ENCODE measurements at places on chromosomes 4 and X.

- DNase-seq: no peak
Observed at GRCh38 chr4:26157541-26157940, 163.3 kb upstream of the RBPJ start.

- peak; percentile 81 for DNase-seq
Observed at GRCh38 chrX:103687073-103687695, 685 bp upstream of the MORF4L2 start.

- no peak for DNase-seq
Observed at GRCh38 chr4:12723849-12724447, 760.2 kb downstream of the RAB28 start.

- no peak for DNase-seq
Observed at GRCh38 chr4:52837716-52838558, 24.2 kb upstream of the RASL11B start.

DNA sequence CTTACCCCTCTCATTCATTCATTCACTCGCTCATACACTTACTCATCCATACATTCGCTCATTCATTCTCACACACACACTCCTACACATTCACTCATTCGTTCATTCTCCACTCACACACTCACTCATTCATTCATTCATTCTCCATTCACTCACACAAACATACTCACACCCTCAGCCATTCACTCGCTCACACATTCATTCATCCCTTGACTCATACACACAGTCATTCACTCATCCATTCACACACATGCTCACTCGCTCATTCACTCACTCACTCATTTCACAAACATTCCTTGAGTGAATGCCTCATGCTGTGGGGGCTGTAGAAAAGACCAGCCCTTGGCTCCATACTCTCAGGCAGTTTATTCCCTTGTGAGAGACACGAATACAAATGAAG is 151.1 kb upstream of the MAMLD1 start:
- no peak for DNase-seq

DNA sequence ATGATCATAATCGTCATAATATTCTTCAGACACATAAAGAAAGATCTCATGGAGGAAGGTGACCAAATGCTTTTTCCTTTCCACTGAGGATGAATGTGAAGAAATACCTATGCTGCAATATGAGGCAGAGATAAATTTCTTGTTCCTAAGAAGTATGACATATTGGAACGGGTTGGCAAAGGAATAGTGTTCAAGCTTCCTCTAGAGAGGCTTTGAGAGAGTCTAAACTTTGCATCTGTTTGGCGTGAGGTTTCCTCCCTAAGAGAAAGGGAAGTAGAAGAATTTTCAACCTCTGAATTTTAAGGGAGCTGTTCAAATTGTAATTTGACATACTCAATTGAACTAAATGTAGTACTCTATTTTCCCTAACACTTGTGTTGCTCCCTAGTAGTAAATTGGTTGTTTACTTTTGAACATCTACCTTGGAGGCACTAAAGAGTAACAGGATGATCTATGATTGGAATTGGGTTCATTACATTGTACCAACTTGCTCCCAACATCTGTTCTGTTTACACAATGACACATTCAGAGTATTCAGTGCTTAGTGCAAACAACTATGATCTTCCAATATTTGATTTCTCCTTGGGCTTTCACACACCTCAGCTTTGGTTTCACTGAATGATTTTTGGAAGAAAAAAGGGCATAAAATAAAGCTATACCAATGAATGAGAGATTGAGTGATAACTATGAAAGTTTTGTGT is 122.0 kb downstream of the CORIN start:
- DNase-seq: no peak

DNA sequence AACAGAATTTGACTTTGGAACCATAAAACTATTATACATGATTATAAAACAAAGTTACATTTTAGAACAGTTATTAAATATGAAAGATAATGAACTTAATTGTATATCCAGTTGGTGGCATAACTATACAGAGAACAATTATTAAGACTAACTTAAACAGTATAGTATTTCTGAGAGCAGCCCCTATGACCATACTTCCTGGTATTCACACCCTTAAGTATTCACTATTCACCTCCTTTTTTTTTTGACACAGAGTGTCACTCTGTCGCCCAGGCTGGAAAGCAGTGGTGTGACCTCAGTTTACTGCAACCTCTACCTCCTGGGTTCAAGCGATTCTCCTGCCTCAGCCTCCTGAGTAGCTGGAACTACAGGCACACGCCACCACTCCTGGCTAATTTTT is 74.5 kb downstream of the FRYL start:
- DNase-seq: no peak

GRCh38 chr4:125317525-125317877 is 2.7 kb downstream of the FAT4 start:
- DNase-seq: no peak

DNA sequence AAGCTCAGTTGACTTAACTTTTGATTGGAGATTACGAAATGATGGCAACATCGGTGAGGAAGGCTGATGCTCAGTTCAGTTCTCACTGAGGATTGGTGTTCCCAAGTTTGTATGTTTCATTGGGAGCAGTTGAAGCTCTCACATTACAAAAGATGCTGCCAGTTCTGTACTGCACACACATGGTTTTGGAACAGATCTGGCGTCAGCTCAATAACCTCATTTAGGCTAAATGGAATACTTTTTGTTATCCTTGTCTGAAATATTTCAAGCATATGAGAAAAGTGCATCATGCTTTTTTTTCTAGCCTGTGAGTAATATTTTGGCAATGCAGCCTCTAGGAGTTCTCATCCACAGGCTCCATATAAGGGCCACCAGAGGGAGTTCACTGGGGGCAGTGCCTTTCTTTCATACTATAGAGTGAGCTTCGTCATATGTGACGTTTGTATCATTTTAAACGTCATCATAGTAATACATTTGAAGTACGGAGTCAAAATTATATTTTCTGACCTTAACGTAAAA is 4.1 kb downstream of the ENPEP start:
- DNase-seq: no peak

DNA sequence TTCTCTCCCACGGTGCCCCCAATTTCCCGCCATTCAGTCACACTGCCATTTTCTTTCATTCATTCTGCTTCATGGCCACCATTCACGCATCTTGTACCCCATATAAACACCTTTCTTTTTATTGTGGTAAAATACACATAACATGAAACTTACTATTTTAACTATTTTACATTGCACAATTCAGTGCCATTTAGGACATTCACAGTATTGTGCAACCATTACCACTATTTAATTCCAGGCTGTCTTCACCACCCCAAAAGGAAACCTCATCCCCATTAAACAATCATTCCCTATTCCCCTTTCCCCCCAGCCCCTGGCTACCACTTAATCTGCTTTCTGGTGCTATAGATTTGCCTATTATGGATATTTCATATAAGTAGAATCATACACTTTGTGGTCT is 15.9 kb downstream of the SPACA5 start:
- DNase-seq: no peak

GRCh38 chr4:42225286-42225685 is 72.8 kb upstream of the BEND4 start:
- DNase-seq: no peak

DNA sequence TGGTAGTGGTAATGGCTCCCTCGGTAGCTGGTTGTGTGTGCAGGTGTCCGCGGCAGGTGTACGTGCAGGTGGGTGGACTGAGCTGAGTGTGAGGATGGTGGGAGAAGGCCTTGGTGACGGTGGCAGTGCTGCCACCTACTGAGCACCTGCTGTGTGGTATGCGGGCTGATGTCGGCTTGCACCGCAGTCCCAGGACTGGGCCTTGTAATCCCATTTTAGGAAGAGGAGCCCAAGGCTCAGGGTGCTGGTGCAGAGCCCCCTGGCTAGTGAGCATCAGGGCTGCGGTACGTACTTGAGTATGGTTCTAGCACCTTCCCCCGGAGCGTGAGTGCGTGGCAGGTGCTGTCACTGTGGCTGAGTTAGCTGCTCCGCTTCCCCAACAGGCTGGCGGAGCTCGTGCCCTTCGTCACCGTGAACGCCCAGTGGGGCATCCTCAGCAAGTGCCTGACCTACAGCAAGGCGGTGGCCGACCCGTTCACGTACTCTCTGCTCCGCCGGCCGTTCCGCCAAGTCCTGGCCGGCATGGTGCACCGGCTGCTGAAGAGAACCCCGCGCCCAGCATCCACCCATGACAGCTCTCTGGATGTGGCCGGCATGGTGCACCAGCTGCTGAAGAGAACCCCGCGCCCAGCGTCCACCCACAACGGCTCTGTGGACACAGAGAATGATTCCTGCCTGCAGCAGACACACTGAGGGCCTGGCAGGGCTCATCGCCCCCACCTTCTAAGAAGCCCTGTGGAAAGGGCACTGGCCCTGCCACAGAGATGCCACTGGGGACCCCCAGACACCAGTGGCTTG is 5.7 kb upstream of the CPZ start:
- no peak for DNase-seq

GRCh38 chr4:995311-996026 is 2.3 kb upstream of the SLC26A1 start:
- no peak for DNase-seq

- DNase-seq: no peak
Observed at GRCh38 chr4:102723511-102723910, 37.3 kb downstream of the MANBA start.

DNA sequence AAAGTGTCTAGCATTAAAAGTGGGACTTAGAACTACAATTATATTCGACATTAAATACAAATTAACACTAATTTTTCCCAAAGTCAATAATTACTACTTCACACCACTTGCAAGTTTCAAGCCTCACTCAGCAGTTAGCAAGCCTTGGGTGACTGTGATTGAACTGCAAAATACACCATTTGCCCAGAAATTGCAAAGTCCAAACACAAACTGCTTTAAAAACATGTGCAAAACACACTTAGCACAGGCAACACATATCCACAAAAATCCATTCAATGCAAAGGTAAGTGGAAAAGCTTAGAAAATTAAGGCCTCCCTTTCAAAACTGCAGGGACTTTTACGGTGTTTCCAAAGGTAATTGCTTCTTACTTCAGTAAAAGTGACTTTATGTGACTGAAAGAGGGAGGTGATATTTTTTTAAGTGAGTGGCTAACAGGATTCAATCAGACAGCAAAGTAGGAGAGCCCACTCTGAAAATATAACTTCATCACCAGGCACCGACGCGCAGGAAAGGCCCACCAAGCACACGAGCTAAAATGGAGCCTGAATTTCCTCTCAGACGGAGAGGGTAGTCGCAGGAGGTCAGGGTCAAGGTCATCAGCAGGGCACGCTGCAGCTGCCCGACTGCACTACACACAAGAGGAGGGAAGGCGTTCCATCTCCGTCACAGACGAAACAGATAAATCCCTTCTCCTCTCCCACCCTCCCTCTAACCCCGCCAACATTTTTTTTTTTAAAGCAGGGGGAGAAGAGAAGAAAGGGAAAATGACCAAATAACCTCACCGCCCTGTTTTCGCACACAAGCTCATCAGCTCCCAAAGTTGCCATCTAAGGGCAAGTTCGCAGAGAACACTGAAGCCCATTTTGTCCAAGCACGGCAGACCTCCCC is 3.1 kb downstream of the ZNF827 start:
- no peak for DNase-seq

DNA sequence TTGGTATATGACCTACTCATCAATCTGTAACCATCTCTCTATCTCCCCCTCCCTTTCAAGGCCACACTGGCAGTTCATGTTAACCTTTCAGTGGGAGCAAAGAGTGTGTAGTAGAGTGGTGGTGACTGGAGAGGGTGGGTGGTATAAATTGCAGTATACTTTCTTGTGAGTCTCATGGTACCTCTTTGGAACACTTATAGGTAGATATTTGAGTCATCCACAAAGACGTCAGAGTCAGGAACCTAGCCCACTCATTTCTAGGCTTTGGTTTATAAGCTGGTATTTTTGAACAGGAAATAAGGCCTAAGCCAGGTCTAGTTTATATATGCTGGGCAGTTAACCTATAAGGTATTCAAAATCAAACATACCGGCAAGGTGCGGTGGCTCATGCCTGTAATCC is 36.3 kb downstream of the RLIM start:
- DNase-seq: no peak

- no peak for DNase-seq
Observed at GRCh38 chr4:107876099-107876498, 51.4 kb downstream of the SGMS2 start.

DNA sequence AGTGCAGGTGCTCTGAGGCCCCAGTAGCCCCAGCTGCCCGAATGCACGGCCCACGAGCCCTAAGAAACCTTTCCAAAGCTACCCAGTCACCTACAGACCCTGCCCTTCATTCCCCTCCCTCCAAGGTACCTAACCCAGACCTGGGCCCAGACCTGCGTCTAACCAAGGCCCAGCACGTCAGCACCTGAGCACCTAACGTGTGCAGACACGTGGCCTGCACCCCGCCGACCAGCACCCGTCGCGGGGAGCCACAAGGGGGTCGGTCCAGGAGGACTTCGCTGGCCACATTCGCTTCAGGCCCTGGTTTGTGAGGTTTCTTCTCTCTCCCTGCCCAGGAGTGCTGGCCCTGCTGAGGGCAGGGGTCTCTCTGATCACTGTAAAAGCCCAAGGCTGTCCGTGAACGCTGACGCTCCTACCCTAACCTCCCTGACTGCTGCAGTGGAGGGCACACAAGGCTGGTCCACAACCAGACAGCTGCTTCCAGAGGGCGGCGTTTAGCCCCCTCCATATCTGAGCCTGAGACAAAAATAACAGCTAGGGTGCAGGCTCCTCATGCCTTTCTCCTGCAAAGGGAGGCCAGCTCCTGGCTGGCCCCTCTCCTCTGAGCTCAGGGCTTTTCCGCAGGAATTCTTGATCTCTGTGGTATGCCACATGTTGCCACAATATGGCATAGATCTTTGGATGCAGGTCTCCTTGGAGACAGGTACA is 31.8 kb downstream of the WDR1 start:
- no peak for DNase-seq

DNA sequence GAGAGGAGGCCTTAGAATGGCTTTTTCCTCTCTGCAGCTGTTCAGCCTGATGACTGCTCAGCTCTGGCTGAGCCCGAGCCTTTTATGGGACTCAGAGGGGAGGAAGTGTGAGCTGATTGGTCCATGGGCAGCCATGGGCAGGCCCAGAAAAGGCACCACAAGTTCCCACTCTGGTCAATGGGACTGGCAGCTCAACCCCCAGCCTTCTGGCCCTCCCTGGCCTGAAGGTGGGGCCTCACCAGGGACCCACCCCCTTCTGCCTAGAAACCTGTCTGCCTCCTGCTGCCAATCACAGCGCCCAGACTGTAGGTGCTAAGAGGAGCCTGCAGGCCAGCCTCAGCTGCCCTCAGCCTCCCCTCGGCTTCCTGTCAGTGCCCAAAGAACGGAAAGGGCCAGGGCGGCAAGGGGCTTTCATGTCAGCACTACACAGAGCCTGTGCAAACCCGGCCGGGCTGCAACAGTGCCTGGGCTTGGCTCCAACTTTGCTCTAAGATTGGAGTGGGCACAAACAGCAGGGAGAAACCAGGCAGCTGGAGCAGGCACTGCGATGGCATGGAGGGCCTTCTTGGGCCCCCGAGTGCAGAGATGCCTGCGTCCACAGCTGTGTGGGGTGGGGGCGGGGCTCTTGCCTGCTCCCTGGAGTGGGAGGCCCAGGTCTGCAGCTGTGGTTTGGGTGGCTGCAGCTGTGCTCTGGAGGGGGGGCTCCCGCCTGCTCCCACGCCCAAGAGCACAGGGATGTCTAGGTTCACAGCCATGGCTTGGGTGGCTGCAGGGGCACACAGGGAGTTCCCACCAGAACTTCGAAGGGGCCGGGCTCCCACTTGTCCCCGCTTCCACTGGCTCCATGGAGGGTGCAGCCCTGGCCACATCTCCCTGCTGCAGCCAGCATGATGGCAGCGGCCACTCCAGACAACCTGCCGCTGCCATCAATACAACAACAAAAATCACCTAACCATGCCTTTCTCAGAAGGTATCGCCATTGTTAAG is 92.6 kb downstream of the NXF2 start:
- DNase-seq: no peak

- DNase-seq: no peak
Observed at GRCh38 chr4:67674098-67674497, 26.9 kb downstream of the UBA6 start.

All from activated B cell treated with CpG ODN at 0.5 μM for 24 hours (primary cell).